HT-29 (cell line): ENCODE measurements at places on chromosomes 11 and 22. TPM values are rescaled to one million over a fixed set of nuclear protein-coding genes. Genes with fewer than 3 reads are reported as not detected.

Gene MISFA
- total RNA-seq: 0.76 and 1.0 TPM in 2 replicates

Gene GVQW3
- total RNA-seq: 1.8 and 2.1 TPM in 2 replicates

Gene TESMIN
- total RNA-seq: 26.3 and 31.7 TPM in 2 replicates

Gene LRRC74B
- 0.13 TPM in 1 of 2 replicates, not detected in the other for total RNA-seq

Gene PRR33
- not detected in 2 replicates for total RNA-seq

Gene INPP5J
- 1.8 TPM in 2 replicates for total RNA-seq

Gene NEFH
- not detected in 2 replicates for total RNA-seq

Gene C11orf52
- total RNA-seq: 4.3 and 6.3 TPM in 2 replicates

Gene SYT9
- not detected in 2 replicates for total RNA-seq

Gene DENND6B
- 4.5 and 5.2 TPM in 2 replicates for total RNA-seq

Gene FOLR1
- total RNA-seq: 6.1 and 6.2 TPM in 2 replicates

Gene SMTNL1
- not detected in 2 replicates for total RNA-seq

Gene RRAS2
- 74.8 and 78.3 TPM in 2 replicates for total RNA-seq

Gene RFPL2
- total RNA-seq: not detected in 2 replicates
